ENCODE measurements at places on chromosomes 5 and 9.

DNA sequence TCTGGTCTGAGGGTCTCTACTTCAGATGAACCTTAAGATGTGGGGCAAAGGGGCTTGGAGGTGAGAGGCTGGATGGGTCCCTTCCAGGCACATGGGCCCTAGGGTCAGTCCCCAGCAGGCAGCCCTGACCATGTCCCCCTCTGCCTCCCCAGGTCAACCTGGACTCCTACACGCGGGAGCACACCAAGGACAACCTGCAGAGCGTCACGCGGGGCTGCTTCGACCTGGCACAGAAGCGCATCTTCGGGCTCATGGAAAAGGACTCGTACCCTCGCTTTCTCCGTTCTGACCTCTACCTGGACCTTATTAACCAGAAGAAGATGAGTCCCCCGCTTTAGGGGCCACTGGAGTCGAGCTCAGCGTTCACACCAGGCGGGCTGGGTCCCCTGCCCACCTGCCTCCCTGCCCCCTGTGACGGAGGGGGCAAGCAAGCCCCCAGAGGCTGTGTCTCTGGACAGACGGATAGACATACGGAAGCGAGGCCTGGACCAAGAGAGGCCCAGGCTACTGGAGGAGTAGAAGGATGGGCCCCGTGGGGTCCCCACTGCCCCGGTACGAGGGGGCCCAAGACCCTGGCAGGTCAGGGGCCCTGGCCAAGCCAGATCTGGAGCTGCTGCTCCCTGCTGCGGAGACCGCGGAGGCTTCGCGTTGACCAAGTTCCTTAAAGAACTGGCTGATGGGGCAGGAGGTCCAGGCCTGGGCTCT lies 133.2 kb downstream of the RGS3 start:
- no peaks in the 10 kb centered on the region for H3K4me1 ChIP-seq
- no peak for DNase-seq
- no peaks in the 10 kb centered on the region for H3K36me3 ChIP-seq
- no peak overlapping the region for H3K4me3 ChIP-seq

- no peak overlapping the region for H3K4me3 ChIP-seq
- H3K27ac ChIP-seq, result no peak overlapping the region
- H3K36me3 ChIP-seq, result no peaks in the 10 kb centered on the region
- no peaks in the 10 kb centered on the region for H3K27me3 ChIP-seq
- H3K4me1 ChIP-seq, result no peaks in the 10 kb centered on the region
Measured at GRCh38 chr9:111131211-111131610, 92.9 kb upstream of the LPAR1 start.

- no peak for DNase-seq
- no peak overlapping the region for H3K4me3 ChIP-seq
- H3K36me3 ChIP-seq, result no peaks in the 10 kb centered on the region
Measured at GRCh38 chr9:96022445-96023051, 147.1 kb downstream of the ERCC6L2 start.

DNA sequence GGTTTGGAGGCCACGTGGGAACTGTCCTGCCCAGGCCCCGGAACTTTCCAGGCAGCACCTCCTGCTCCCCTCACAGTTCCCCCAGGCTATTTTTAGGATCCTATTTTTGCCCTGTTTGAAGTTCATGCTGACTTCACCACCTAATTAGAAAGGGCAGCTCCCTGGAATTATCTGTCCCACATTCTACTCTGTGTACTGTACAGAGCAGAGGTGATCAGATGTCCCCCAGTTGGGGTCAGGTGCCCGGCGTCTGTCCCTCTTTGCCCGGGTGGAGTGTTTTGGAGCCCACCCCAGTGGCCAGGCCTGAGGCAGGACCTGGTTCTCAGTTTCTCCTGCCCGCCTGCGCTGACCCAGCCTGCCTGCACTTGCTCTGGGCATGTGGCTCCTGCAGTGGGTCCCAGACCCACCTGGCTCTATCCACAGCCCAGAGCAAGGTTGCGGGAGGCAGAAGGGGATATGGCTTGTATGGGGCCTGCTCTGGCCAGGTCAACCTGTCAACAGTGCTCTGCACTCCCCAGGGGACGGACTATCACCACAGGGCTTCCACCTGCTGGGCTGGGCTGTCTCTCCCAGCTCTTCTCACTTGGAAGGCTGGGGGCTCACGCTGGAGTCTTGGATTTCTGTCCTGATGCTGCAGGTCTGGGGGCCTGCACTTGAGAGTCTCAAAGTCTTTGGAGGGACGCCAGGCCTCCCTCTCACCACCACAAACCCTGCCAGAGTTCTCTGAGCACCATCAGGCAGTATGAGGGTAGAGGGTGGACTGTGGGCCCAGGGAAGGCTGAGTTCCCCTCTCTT lies 268.3 kb downstream of the GADD45G start:
- peaks cover 87% of the 10 kb centered on the region for H3K27me3 ChIP-seq
- no peak overlapping the region for H3K27ac ChIP-seq
- H3K4me1 ChIP-seq, result no peaks in the 10 kb centered on the region
- no peaks in the 10 kb centered on the region for H3K36me3 ChIP-seq
- no peak overlapping the region for H3K4me3 ChIP-seq
- DNase-seq, result no peak

- no peaks in the 10 kb centered on the region for H3K36me3 ChIP-seq
- DNase-seq, result no peak
- no peak overlapping the region for H3K4me3 ChIP-seq
- H3K4me1 ChIP-seq, result no peaks in the 10 kb centered on the region
- no peak overlapping the region for H3K27ac ChIP-seq
- peaks cover 10% of the 10 kb centered on the region for H3K27me3 ChIP-seq
Measured at GRCh38 chr9:84513473-84513872, 156.1 kb upstream of the NTRK2 start.

GRCh38 chr9:70817311-70817710 lies 304.1 kb downstream of the TRPM3 start:
- no peaks in the 10 kb centered on the region for H3K36me3 ChIP-seq
- H3K27ac ChIP-seq, result no peak overlapping the region
- H3K27me3 ChIP-seq, result no peaks in the 10 kb centered on the region
- no peak overlapping the region for H3K4me3 ChIP-seq
- no peak for DNase-seq

DNA sequence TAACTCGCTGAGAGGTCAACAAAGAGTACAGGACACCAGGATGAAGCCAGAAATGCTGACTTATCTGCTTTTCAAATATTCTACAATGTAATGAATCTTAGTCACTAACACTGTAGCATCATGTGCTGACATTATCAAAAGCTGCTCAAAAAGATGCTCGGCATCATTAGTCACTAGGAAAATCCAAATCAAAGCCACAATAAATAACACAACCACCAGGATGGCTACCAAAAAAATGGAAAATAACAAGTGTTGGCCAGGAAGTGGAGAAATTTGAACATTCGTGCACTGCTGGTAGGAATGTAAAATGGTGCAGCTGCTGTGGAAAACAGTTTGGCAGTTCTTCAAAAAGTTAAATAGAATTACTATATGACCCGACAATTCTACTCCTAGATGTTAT lies 269.1 kb downstream of the GLIS3 start:
- no peak overlapping the region for H3K4me3 ChIP-seq
- no peaks in the 10 kb centered on the region for H3K4me1 ChIP-seq
- H3K27ac ChIP-seq, result no peak overlapping the region
- no peaks in the 10 kb centered on the region for H3K27me3 ChIP-seq

GRCh38 chr9:133458643-133459312 lies 1.0 kb upstream of the CACFD1 start:
- H3K27ac ChIP-seq, result no peak overlapping the region
- no peaks in the 10 kb centered on the region for H3K36me3 ChIP-seq
- H3K4me3 ChIP-seq, result peak overlapping the region; percentile 61
- H3K27me3 ChIP-seq, result no peaks in the 10 kb centered on the region
- peaks cover 13% of the 10 kb centered on the region for H3K4me1 ChIP-seq

DNA sequence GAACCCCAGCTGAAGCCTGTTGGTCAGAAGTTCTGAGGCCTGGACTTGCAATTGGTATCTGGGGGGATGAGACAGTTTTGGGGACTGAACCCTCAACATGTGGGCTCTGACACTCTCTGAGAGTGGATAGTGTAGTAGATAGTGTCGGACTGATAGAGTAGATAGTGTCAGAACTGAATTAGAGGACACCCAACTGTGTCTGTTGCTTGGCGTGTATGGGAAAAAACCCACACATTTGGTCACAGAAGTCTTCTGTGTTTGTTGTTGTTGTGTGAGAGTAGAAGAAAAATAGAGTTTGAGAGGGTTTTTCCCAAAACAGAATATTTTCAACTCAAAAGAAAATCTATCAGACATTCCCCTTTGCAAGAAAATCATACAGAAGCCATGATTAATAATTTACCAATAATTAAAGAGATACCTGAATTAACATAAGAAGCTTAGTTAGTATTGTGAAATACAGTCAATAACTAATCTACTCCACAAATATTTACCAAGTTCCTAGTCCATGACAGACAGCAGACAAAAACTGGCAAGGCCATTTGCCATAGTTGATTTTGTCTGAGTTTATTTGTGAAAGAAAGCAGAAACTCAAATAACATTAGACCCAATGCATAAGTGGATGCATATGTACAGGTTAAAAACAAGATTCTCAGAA lies 170.9 kb downstream of the CTNND2 start:
- no peaks in the 10 kb centered on the region for H3K27me3 ChIP-seq
- no peak overlapping the region for H3K4me3 ChIP-seq
- no peaks in the 10 kb centered on the region for H3K36me3 ChIP-seq
- H3K27ac ChIP-seq, result no peak overlapping the region
- no peaks in the 10 kb centered on the region for H3K4me1 ChIP-seq
- DNase-seq, result no peak

DNA sequence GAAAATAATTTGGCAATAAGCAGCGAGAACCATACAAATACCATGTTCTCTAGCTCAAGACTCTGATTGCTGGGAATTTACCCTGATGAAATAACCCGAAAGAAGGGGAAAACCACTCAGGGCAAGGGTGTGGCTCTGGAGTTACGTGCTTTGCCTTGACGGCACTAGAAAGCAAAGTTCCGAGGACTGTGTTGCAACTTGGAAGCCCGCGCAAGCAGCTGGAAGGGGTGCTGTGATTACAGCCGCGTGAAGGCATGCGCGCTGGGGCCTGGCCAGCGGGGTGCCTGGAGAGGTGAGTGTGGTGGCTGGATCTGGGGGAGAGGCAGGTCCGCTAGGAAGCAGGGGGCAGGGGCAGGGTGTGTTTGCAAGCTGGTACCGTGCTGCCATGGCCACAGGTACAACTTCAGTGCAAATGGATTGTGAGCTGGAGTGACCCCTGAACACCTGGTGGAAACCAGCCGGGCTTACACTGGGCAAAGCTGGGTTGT lies 52.6 kb upstream of the CNOT6 start:
- no peaks in the 10 kb centered on the region for H3K36me3 ChIP-seq
- H3K27me3 ChIP-seq, result no peaks in the 10 kb centered on the region
- H3K4me3 ChIP-seq, result no peak overlapping the region

GRCh38 chr5:106699198-106699597 lies 971.5 kb downstream of the EFNA5 start:
- no peaks in the 10 kb centered on the region for H3K27me3 ChIP-seq
- no peaks in the 10 kb centered on the region for H3K36me3 ChIP-seq
- H3K27ac ChIP-seq, result no peak overlapping the region
- no peaks in the 10 kb centered on the region for H3K4me1 ChIP-seq
- H3K4me3 ChIP-seq, result no peak overlapping the region
- DNase-seq, result no peak

DNA sequence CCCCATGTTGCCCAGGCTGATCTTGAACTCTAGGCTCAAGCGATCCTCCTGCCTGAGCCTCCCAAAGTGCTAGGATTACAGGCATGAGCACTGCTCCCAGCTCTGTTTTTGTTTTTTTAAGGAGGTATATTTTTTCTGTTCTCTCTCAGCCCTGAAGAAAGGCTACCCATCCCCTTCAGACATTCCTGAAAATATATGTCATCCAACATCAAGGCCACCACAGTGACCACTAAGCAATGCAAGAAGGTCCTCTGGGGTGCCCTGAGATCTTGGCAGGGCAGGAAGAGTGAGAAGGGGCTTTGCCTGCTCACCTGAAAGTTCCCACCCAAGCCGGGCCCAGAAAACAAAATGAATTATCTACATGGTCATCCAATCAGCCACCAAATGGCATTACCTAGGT lies 47.8 kb upstream of the IL17B start:
- H3K4me3 ChIP-seq, result no peak overlapping the region
- DNase-seq, result peak; percentile 69
- no peaks in the 10 kb centered on the region for H3K27me3 ChIP-seq
- peaks cover 9% of the 10 kb centered on the region for H3K4me1 ChIP-seq

DNA sequence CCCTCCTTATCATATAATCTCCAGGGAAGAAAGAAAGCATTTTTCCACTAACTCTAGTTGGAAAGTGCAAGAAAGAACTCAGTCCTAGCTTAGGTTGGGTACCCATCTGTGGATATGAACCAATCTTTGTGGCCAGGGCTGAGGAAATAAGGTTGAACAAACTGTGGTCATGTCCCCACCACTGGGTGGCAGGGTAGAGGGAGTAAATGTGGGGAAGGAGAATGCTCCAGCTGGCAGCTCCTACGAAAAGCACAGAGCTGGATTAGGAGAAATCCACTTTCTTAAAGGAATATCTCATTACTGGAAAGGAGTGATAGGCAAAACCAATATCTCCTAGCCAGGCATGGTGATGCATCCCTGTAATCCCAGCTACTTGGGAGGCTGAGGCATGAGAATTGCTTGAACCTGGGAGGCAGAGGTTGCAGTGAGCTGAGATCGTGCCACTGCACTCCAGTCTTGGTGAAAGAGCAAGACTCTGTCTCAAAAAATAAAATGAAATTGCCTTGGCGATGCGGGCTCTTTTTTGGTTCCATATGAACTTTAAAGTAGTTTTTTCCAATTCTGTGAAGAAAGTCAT lies 175.1 kb downstream of the CCDC192 start:
- no peaks in the 10 kb centered on the region for H3K36me3 ChIP-seq
- H3K27ac ChIP-seq, result no peak overlapping the region
- no peaks in the 10 kb centered on the region for H3K27me3 ChIP-seq
- H3K4me3 ChIP-seq, result no peak overlapping the region
- DNase-seq, result no peak

DNA sequence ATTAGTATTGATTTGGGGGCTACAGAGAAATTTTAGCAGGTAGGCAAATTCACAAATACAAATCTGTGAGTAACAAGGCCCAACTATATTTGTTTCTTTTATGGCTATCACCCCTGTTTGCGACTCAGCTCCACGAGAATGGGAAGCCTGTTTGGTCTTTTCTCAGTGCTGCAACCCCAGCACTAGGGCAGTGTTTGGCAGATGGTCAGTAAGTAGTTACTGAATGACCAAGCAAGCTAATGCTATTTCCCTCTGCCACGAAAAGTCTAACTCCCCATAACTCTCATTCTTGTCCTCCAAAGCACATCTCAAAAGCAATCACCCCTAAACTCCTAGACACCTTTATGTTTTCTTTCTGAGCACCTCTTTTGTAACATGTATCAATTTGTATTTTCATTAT lies 245.6 kb downstream of the DNAH5 start:
- no peaks in the 10 kb centered on the region for H3K27me3 ChIP-seq
- no peaks in the 10 kb centered on the region for H3K4me1 ChIP-seq
- DNase-seq, result no peak

- DNase-seq, result no peak
- no peaks in the 10 kb centered on the region for H3K36me3 ChIP-seq
- no peaks in the 10 kb centered on the region for H3K27me3 ChIP-seq
- peaks cover 59% of the 10 kb centered on the region for H3K4me1 ChIP-seq
- peak overlapping the region; percentile 76 for H3K4me3 ChIP-seq
- peak overlapping the region; percentile 74 for H3K27ac ChIP-seq
Measured at GRCh38 chr9:111896942-111897600, 457 bp downstream of the UGCG start.

DNA sequence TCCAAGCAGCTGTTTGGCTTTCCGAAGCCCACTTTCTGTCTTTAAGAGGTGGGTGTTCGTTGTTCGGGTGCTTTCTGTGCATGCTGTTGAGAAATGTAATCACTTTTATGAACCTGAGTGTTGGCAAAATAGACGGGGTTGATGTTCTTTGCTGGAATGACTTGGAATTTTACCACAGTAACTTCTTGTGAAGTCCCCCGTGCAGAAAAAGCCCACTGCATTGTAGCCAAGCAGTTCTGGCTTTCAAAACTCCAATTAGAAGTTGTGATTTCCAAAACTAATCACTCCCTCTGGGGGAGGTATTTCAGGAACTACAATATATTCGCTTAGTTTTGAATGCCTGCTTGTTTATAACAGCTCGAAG lies 111.1 kb downstream of the PAM start:
- H3K27ac ChIP-seq, result peak overlapping the region; percentile 66
- peaks cover 18% of the 10 kb centered on the region for H3K4me1 ChIP-seq
- peak overlapping the region; percentile 88 for H3K4me3 ChIP-seq
- no peak for DNase-seq
